ENCODE measurements at places on chromosomes 12 and 14. TPM values are rescaled to one million over a fixed set of nuclear protein-coding genes. Genes with fewer than 3 reads are reported as not detected.

The RNF212B gene
- total RNA-seq = not detected

The GALNT16 gene
- 1.6 TPM for total RNA-seq

The OVCH1 gene
- total RNA-seq = 0.27 TPM

The ADGRD1 gene
- total RNA-seq = 22.3 TPM

The COX14 gene
- 36.4 TPM for total RNA-seq

The FGF23 gene
- total RNA-seq = not detected

The C12orf60 gene
- total RNA-seq = 0.99 TPM

The SLC25A21 gene
- total RNA-seq = 1.2 TPM

The WIF1 gene
- under 0.01 TPM for total RNA-seq

The PLEK2 gene
- 2.8 TPM for total RNA-seq

The OASL gene
- not detected for total RNA-seq

The BCL11B gene
- 0.09 TPM for total RNA-seq

The NTS gene
- total RNA-seq = 0.09 TPM

The DGKA gene
- total RNA-seq = 62.1 TPM

The CCDC175 gene
- total RNA-seq = not detected

The ADAM21 gene
- 0.25 TPM for total RNA-seq

The CIDEB gene
- 4.2 TPM for total RNA-seq

The TRIM9 gene
- total RNA-seq = 1.6 TPM

The KRT77 gene
- not detected for total RNA-seq

The SIX6 gene
- total RNA-seq = not detected

The PLXNC1 gene
- 6.1 TPM for total RNA-seq

The CFAP73 gene
- total RNA-seq = not detected

The CCDC197 gene
- not detected for total RNA-seq

The EIF2S3B gene
- total RNA-seq = 9.2 TPM

The AKAP6 gene
- 2.2 TPM for total RNA-seq

The ERP27 gene
- total RNA-seq = not detected

The KCNA1 gene
- 0.41 TPM for total RNA-seq

The CSRP2 gene
- 26.7 TPM for total RNA-seq

The MANSC4 gene
- total RNA-seq = not detected

The RIPK3 gene
- 3.0 TPM for total RNA-seq

The BDKRB1 gene
- not detected for total RNA-seq

The SPIC gene
- not detected for total RNA-seq

The FOXN3 gene
- 35.3 TPM for total RNA-seq

Data from fibroblast of the aortic adventitia (primary cell).